ENCODE measurements at places on chromosomes 16 and 17.

GRCh38 chr16:63606778-63607177 is 1515.1 kb downstream of the CDH11 start:
- no peak for DNase-seq

GRCh38 chr16:50274326-50275097 is 8.2 kb downstream of the ADCY7 start:
- DNase-seq, result no peak

- DNase-seq, result no peak
Measured at GRCh38 chr16:27646806-27647205, 96.9 kb downstream of the KATNIP start.

DNA sequence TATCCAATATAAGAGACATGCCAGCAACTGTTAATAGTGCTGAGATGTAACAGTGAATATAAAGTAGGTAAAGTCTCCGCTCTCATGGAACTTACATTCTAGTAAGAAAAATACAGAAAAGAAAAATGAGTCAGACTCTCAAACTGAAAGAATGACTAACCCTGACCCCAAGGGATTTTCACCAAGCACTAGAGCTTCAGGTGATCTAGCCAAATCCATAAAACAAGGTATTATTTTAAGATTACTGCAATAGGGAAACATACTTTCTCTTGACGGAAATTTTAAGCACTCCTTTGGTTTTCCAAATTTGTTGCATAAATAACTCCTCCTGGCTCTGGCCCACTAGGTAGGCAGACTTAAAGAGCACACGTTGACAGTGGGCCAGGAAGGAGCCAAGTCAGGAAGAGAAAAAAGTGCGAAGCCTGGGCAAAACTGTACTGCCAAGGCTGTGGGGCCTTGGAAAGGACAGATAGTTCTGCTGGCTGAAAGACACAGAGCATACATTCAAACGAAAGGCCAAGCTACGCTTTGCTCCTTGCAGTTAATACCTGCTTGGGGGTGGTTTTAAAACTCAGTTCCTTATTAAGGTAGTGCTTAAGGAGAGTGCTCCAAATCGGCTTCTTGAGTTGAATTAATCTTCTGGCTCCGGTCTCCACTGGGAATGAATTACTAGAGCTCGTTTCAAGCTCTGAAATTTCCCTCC is 1.4 kb downstream of the GOT2 start:
- no peak for DNase-seq

- no peak for DNase-seq
Measured at GRCh38 chr16:1654505-1655268, 23.4 kb upstream of the JPT2 start.

DNA sequence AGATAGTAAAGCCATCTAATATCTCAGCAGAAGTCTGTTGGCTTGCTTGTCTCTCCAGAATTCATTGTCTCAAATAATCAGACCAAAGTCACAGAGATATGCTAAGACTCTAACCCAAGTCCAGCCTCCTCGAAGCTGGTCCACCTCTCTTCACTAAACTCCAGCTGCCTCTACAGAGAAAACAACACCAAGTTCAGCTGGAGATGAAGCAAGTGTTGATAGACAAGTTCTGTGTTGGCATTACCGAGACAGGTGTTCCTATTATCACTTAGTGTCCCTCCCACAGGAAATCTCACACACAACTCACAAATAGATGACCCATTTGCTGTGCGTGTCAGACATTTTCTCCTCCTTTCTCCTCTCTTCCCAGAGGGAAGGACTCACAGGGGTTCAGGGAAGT is 164.4 kb upstream of the ANKFN1 start:
- no peak for DNase-seq

- no peak for DNase-seq
Measured at GRCh38 chr17:54270499-54270898, 447.8 kb downstream of the KIF2B start.

DNA sequence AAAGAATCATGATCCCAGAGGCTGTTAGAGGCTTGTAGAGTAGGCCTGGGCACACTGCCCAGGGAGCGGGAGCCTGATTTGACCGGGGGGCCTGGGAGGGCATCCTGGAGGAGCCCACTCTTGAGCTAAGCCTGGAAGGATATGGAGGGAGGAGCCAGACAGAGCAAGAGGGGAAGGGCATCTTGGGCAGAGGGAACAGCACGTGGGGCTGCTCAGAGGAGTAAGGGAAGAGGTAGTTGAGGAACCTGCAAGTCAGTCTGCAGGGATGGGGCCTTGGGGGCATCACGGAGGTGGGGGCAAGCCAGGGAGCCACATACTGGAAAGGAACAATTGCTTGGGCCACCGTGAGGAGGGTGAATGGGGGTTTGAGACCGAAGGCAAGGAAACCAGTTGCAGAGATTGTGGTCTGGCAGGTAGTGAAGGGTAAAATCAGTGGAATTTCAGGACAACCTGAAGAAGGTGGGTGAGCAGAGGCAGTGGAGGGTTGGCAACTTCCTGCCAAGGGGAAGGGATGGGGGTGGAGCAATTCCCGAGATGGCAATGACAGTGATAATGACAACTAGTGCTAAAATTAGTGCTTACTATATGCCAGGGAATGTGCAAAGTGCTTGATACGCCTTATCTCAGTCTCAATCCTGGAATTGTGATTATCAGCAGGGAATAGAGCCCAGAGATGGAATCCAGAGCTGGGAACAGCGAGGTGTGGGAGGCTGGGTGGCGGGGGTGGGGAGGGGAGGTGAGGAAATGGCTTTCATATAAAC is 9.7 kb upstream of the RAI1 start:
- DNase-seq, result no peak

DNA sequence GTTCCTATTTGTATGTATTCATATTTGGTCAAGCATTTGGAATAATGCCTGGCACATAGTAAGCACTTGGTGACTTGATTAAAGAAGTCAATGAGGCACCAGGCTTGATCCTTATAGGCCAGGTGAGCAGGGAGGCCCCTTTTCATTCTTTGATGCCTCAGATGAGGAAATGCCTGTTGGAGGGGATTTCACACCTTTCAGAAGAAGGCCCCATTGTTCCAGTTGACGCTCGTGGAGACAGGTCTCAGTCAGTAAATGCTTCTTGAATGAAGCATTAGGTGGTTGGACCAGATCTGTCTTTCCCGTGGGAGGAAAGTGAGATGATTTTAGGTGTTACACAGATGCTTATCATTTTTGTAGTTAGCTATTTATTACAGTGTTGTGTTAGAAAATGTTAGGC is 13.0 kb downstream of the LCMT1 start:
- DNase-seq, result no peak

- DNase-seq, result no peak
Measured at GRCh38 chr17:39604911-39605491, 2.7 kb downstream of the NEUROD2 start.

DNA sequence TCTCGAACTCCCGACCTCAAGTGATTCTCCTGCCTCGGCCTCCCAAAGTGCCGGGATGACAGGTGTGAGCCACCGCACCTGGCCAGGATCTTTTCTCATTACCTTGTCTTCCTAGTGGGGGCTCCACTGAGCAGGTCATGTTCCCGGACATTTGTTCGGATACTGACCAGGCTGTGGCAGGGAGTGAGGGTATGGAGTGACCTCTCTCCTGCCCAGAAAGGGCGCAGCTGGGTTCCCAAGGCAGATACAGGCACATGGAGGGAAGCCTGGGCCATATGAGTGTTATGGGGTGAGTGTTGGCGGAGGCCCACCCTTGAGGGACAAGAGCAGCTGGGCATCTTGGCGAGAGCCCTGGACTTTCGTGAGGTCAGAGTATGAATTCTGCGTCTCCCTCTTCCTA is 5.5 kb downstream of the SERPINF1 start:
- no peak for DNase-seq

- DNase-seq, result peak; percentile 88
Measured at GRCh38 chr16:70746040-70746707, 54.8 kb downstream of the VAC14 start.

- no peak for DNase-seq
Measured at GRCh38 chr16:55592306-55592705, 25.8 kb downstream of the CAPNS2 start.

DNA sequence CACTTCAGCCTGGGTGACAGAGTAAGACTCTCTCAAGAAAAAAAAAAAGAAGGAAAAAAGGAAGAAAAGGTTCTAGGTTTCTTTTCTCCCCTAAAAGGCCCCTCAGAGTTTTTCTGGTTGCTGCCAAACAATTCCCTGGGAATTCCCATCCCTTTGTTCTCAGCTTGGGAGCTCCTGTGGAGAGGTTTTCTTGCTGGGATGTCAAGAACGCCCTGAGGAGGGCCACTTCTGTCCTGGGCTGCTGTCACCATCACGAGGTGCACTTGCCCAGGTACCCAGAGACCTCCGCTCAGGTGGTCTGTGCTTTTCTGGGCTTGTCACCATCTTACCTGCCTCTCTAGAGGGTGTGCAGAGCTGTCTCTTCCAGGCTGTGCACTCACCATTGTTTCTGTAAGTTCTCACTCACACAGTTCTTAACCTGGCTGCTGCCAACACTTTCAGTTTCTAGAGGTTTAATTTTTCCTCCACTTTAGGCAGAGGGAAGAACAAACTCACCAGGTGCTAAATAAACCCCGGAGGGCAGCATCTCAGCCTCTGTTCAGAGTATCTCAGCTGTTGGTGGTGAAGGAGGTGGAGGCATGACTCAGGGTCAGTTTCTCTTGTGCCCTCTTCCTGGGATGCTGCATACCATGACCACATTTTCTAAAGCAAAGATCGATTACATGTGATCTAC is 2.4 kb upstream of the COX6A2 start:
- DNase-seq, result no peak

- DNase-seq, result no peak
Measured at GRCh38 chr16:46757339-46758050, 9.4 kb upstream of the MYLK3 start.

GRCh38 chr16:65922923-65923322 is 443.6 kb upstream of the CDH5 start:
- no peak for DNase-seq

GRCh38 chr16:72458035-72458434 is 286.1 kb upstream of the PMFBP1 start:
- no peak for DNase-seq

DNA sequence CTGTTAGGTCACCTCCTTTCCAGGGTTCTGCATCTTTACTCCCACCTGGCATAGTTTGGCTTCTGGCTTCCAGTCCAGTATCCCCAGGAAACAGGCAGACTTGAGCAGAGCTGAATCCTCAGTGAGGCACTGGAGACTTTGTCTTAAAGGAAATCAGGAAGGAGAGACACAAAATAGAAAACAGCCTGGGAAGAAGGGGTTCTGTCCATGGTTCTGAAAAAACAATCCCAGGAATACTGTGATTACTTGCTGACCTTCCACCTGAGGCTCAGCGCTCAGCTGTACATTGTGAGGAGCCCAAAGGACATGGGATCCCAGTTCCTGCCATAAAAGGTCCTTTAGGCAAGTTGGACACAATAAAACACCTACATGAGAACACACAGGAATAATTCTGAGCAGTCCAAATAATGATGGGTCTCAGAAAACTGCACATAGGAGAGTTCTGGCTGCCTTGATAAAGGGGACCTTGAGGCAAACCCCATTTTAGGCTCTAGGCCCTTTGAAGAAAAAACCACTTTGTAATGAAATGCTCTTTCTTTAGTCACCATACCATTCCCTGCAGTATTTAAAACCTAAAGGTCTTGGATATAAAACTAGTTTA is 81.4 kb upstream of the CRHR1 start:
- DNase-seq, result no peak

- DNase-seq, result no peak
Measured at GRCh38 chr17:7748076-7748775, 30.7 kb downstream of the DNAH2 start.

- DNase-seq, result no peak
Measured at GRCh38 chr17:60095830-60096229, 17.1 kb upstream of the HEATR6 start.

DNA sequence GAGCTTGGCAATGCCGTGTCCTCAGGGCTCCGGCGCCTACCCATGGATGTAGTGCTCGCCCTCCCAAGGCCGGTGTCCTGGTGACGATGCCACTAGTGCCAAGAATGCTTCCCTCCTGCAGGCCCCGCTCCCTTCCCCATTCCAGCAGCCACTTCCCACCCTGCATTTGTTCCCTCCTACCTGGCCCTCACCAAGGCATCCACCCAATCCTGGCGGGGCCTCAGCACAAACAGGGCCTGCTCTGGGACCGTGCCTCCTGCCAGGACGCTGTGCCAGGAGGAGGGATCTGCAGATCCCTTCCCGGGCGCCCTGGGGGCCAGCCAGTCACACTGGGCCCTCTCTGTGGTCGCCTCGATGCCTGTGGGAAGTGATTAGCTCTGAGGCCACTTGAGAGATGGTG is 25.1 kb downstream of the ABR start:
- peak; percentile 21 for DNase-seq

Measured in thoracic aorta (tissue), 2 donors.